ENCODE measurements at places on chromosomes 7 and 10. TPM values are rescaled to one million over a fixed set of nuclear protein-coding genes. Genes with fewer than 3 reads are reported as not detected.

- H3K27ac ChIP-seq: no peak overlapping the region
- H3K4me3 ChIP-seq: no peak overlapping the region
- DNase-seq: no peak
- H3K27me3 ChIP-seq: no peaks in the 10 kb centered on the region
Measured at GRCh38 chr7:50278120-50278519, 26.4 kb upstream of the IKZF1 start.

GRCh38 chr10:24622781-24623301, 100.8 kb downstream of the ARHGAP21 start:
- no peaks in the 10 kb centered on the region for H3K4me1 ChIP-seq
- peaks cover 15% of the 10 kb centered on the region for H3K36me3 ChIP-seq
- no peaks in the 10 kb centered on the region for H3K27me3 ChIP-seq
- no peak for DNase-seq

DNA sequence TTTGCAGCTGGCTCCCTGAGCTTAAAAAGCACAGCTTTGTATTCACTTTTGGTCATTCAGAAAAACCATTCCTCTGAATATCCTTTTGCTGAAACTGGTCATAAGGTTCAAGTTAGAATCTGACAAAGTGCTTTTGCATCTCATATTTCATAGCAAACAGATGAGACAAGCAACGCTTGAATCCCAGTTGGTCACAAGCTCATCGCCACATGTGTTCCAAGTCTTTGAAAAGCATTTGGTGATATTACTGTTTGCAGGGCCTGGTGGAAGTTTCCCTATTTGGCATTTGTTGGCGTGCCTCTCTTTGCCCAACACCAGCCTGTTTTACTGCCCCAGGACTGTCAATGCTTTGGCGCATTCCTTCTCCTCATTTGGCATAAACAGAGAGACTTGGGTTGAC, 10.3 kb downstream of the TACC2 start:
- H3K27me3 ChIP-seq: no peaks in the 10 kb centered on the region
- DNase-seq: no peak
- no peaks in the 10 kb centered on the region for H3K36me3 ChIP-seq
- peaks cover 5% of the 10 kb centered on the region for H3K4me1 ChIP-seq
- no peak overlapping the region for H3K4me3 ChIP-seq
- no peak overlapping the region for H3K27ac ChIP-seq

GRCh38 chr7:43669286-43670081, 59.8 kb downstream of the COA1 start:
- DNase-seq: no peak
- H3K4me1 ChIP-seq: peaks cover under 1% of the 10 kb centered on the region
- H3K36me3 ChIP-seq: no peaks in the 10 kb centered on the region
- H3K4me3 ChIP-seq: no peak overlapping the region
- no peaks in the 10 kb centered on the region for H3K27me3 ChIP-seq

GRCh38 chr7:69633122-69633831, 35.0 kb downstream of the AUTS2 start:
- H3K27me3 ChIP-seq: no peaks in the 10 kb centered on the region
- DNase-seq: no peak
- H3K27ac ChIP-seq: no peak overlapping the region
- H3K4me1 ChIP-seq: no peaks in the 10 kb centered on the region

- H3K27ac ChIP-seq: no peak overlapping the region
- H3K27me3 ChIP-seq: no peaks in the 10 kb centered on the region
- H3K4me3 ChIP-seq: no peak overlapping the region
- peaks cover 35% of the 10 kb centered on the region for H3K4me1 ChIP-seq
- no peak for DNase-seq
Measured at GRCh38 chr7:150627959-150628358, 4.2 kb downstream of the GIMAP6 start.

GRCh38 chr7:90007001-90007654, 147.1 kb upstream of the STEAP1 start:
- no peaks in the 10 kb centered on the region for H3K4me1 ChIP-seq
- DNase-seq: no peak
- no peak overlapping the region for H3K4me3 ChIP-seq
- H3K27ac ChIP-seq: no peak overlapping the region
- H3K36me3 ChIP-seq: no peaks in the 10 kb centered on the region

- H3K27ac ChIP-seq: no peak overlapping the region
- peaks cover 8% of the 10 kb centered on the region for H3K27me3 ChIP-seq
- no peaks in the 10 kb centered on the region for H3K36me3 ChIP-seq
- no peaks in the 10 kb centered on the region for H3K4me1 ChIP-seq
- no peak overlapping the region for H3K4me3 ChIP-seq
Measured at GRCh38 chr10:84256510-84257342, 11.9 kb downstream of the RGR start.

GRCh38 chr10:118870467-118871243, 115.9 kb upstream of the CACUL1 start:
- no peaks in the 10 kb centered on the region for H3K27me3 ChIP-seq
- H3K4me3 ChIP-seq: no peak overlapping the region
- DNase-seq: no peak
- peaks cover 23% of the 10 kb centered on the region for H3K4me1 ChIP-seq
- no peaks in the 10 kb centered on the region for H3K36me3 ChIP-seq

DNA sequence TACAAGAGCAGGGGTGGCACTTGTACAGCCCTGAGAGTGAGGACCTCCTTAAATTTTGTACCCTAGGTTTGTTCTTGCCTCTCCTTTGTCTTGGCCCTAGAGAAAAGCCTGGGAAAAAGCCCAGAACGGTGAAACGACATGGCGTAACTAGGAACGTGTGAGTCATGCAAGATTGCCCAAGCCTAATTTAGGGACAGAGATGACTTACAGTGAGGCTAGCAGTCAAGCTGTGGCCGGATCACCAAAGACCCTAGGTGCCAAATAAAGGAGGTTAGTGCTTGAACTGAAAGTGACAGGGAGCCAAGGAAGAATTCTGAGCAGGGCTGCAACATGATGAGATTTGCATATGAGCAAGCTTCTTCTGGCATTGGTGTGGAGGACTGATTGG, 25.1 kb downstream of the TBXAS1 start:
- H3K27me3 ChIP-seq: no peaks in the 10 kb centered on the region
- H3K4me1 ChIP-seq: peaks cover 37% of the 10 kb centered on the region
- no peaks in the 10 kb centered on the region for H3K36me3 ChIP-seq

- no peak for DNase-seq
- H3K27ac ChIP-seq: no peak overlapping the region
- H3K4me3 ChIP-seq: no peak overlapping the region
- H3K36me3 ChIP-seq: peaks cover 4% of the 10 kb centered on the region
- H3K27me3 ChIP-seq: no peaks in the 10 kb centered on the region
- peaks cover 20% of the 10 kb centered on the region for H3K4me1 ChIP-seq
Measured at GRCh38 chr10:112990271-112990670, 40.2 kb downstream of the TCF7L2 start.

DNA sequence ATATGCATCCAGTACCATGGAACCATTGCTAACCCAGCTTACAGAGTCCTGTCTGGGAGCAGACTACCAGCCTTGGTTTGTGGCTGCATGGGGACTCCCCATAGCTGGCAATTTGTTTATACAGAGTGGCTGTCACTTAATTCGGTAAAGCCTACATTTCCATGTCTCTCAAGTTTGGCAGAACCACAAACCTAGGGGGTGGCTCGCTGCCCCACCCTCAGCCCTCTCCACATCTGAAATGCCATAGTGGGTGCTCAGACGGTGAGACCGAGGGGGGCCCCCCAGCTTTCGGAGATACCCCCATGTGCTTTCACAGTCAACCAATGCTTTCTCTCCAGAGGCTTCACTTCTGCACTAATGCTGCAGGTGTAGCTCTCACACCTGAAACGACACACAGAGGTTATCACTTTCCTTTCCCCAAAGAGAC, 75.5 kb upstream of the KAT6B start:
- no peak overlapping the region for H3K27ac ChIP-seq
- H3K36me3 ChIP-seq: no peaks in the 10 kb centered on the region
- H3K4me1 ChIP-seq: no peaks in the 10 kb centered on the region
- H3K27me3 ChIP-seq: no peaks in the 10 kb centered on the region
- no peak overlapping the region for H3K4me3 ChIP-seq

- no peak overlapping the region for H3K27ac ChIP-seq
- H3K27me3 ChIP-seq: no peaks in the 10 kb centered on the region
- DNase-seq: no peak
Measured at GRCh38 chr7:36906448-36906847, 182.2 kb upstream of the AOAH start.

DNA sequence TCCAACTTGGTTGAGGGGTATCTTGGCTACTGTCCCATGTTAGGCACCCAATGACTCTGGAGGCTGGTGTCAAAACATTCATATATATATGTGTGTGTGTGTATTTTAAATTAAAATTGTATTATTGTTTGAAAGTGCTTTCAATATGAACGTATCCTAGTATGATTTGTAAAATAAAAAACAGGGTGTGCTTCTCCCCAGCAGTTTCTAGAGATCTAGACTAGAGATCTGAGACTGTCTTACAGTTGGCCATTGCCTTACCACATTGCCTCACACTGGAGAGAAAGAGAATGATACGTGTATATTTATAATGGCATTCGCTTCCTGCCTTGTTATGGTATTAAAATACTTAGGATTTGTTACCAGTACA, 1.2 kb downstream of the BAG3 start:
- DNase-seq: no peak
- peak overlapping the region; percentile 95 for H3K27ac ChIP-seq
- no peaks in the 10 kb centered on the region for H3K27me3 ChIP-seq
- H3K4me1 ChIP-seq: peaks cover 45% of the 10 kb centered on the region

DNA sequence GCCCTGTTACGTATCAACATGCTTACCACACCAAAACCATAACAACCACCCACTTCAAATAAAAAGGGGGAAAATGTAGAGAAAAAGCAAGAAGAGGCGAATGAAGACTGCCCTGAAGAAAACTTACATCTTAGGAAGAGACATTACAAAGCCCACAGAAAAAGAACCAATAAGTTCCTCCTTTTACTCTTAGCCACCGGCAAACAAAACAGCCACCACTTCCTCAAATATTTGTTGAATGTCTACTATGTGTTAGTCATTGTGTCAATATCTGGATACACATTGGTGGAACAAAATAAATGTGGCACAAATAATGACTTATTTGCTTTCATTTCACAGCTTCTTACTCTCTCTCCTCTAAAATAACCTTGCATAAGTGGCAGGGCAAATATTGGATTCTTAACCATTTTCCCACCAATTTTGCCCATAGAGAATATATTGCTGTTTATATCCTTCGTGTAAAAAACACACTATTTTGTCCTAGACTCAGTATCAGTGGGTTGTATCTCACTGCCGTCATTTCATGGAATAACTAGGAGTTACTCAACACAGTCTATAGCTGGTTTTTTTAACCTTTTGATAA, 106.8 kb downstream of the ANK3 start:
- no peaks in the 10 kb centered on the region for H3K27me3 ChIP-seq
- H3K36me3 ChIP-seq: peaks cover 12% of the 10 kb centered on the region
- H3K27ac ChIP-seq: no peak overlapping the region
- H3K4me3 ChIP-seq: no peak overlapping the region
- DNase-seq: no peak
- peaks cover 6% of the 10 kb centered on the region for H3K4me1 ChIP-seq

GRCh38 chr10:59513558-59513957, 151.2 kb upstream of the FAM13C start:
- no peak overlapping the region for H3K27ac ChIP-seq
- H3K4me1 ChIP-seq: peaks cover 5% of the 10 kb centered on the region

GRCh38 chr7:3404501-3404900, 103.4 kb downstream of the SDK1 start:
- H3K4me3 ChIP-seq: no peak overlapping the region
- no peaks in the 10 kb centered on the region for H3K36me3 ChIP-seq
- DNase-seq: no peak
- H3K27ac ChIP-seq: no peak overlapping the region
- H3K27me3 ChIP-seq: no peaks in the 10 kb centered on the region

DNA sequence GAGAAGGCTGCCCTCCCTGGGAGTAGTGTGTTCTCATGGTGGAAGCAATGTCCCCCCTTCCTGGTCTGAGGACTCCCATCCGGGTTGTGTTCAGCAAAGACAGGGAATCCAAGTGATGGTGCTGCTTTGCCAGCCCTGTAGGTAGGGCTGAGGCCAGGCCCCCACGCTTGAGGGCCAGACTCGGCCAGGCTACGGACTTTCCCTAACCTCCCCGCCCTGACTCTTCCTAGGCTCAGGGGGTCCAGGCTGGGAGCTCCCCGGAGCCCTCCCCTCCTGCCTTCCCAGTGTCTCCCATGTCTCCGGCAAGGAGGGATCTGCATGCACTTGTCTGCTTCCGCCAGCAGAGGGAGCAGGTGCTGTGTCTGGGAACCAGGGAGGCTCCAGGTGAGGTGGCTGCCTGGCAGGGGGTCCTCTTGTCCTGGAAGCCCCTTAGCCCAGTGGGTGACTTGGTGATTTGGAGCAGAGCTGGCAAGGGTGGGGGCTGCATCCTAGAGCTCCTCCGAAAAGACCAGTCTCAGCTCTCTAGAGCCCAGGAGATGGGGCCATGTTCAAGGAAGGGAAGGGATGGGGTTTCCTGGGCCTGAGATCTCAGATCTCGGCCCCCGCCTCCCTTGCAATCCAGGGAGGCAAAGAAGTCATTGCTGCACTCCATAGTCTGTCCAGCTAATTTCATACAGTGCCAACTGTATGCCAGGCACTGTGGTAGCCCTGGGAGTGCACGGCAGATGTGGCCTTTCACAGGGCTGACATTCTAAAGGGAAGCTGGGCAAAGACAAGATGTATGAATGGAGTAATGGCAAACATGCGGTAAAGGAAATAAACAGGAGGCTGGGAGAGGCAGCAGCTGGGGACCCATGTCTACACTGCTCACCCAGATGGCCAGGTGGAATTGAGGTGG, 20.3 kb upstream of the SFRP5 start:
- no peaks in the 10 kb centered on the region for H3K36me3 ChIP-seq
- H3K4me3 ChIP-seq: no peak overlapping the region
- peak; percentile 75 for DNase-seq
- H3K27me3 ChIP-seq: peaks cover 16% of the 10 kb centered on the region
- no peak overlapping the region for H3K27ac ChIP-seq

- H3K4me1 ChIP-seq: peaks cover 15% of the 10 kb centered on the region
- H3K27me3 ChIP-seq: no peaks in the 10 kb centered on the region
- no peak overlapping the region for H3K4me3 ChIP-seq
- H3K36me3 ChIP-seq: peaks cover 21% of the 10 kb centered on the region
Measured at GRCh38 chr7:50448823-50449222, 1.3 kb downstream of the FIGNL1 start.

- H3K4me3 ChIP-seq: no peak overlapping the region
- H3K27me3 ChIP-seq: peaks cover 24% of the 10 kb centered on the region
- H3K36me3 ChIP-seq: no peaks in the 10 kb centered on the region
Measured at GRCh38 chr10:131561897-131562296, 250.4 kb upstream of the TCERG1L start.

GRCh38 chr10:31761156-31761555, 167.5 kb downstream of the ARHGAP12 start:
- peaks cover 13% of the 10 kb centered on the region for H3K4me1 ChIP-seq
- no peaks in the 10 kb centered on the region for H3K36me3 ChIP-seq
- no peak overlapping the region for H3K4me3 ChIP-seq
- no peak for DNase-seq
- no peaks in the 10 kb centered on the region for H3K27me3 ChIP-seq

The ADAM12 gene
- 0.92 TPM for total RNA-seq

The LRRC61 gene
- 16.2 TPM for total RNA-seq

The OPALIN gene
- not detected for total RNA-seq

The LRRN3 gene
- total RNA-seq: 6.1 TPM

The IRF5 gene
- 46.0 TPM for total RNA-seq

The PARD3 gene
- 34.1 TPM for total RNA-seq

The AKR1C4 gene
- not detected for total RNA-seq

The NCAPG2 gene
- 10.0 TPM for total RNA-seq

The PTCD1 gene
- total RNA-seq: 6.8 TPM

The AKR1B1 gene
- total RNA-seq: 109 TPM

The EPO gene
- total RNA-seq: not detected

The GPR26 gene
- total RNA-seq: not detected

Measured in lower lobe of right lung (tissue), 2 donors.